Neural progenitor cell (in vitro differentiated cells): ENCODE measurements at places on chromosomes 11 and 22. TPM values are rescaled to one million over a fixed set of nuclear protein-coding genes. Genes with fewer than 3 reads are reported as not detected.

DNA sequence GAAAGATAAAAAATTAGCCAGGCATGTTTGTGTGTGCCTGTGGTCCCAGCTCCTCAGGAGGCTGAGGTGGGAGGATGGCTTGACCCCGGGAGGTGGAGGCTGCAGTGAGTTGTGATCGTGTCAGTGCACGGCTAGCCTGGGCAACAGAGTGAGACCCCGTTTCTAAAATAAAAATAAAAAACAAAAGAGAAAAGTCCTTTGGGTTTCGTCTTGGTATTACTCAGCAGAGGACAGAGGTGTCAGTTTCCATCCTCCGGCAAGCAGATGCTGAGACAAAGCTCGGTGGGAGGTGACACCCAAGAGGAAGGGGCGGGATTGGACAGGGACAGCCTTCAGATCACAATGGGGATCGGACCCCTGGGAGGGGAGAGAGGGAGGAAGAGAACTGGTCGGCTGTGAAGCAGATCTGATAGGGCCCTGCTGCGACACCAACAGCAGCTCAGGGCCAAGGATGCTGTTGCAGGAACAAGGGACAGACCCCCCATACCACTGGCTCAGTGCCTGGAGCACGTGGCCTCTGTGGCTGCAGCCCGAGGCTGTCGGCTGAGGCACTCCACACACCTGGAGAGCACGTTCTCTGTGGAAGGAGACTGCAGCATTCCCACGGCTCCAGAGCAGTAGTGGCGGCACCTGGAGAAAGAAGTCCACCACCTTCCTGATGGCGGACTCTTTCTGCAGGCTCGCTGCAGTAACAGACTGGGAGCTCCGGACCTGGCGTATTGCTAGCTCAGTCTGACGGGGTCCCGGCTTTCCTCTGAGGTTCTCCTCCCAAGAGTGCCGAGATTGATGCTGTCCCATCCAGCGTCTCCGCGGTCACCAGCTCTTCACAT, 5.2 kb upstream of the BID start:
- no peak overlapping the region for H3K4me3 ChIP-seq
- no peaks in the 10 kb centered on the region for H3K36me3 ChIP-seq
- no peak overlapping the region for H3K27ac ChIP-seq
- H3K4me1 ChIP-seq, result peaks cover 9% of the 10 kb centered on the region
- no peaks in the 10 kb centered on the region for H3K27me3 ChIP-seq

- H3K36me3 ChIP-seq, result no peaks in the 10 kb centered on the region
- DNase-seq, result no peak
- no peak overlapping the region for H3K27ac ChIP-seq
- no peaks in the 10 kb centered on the region for H3K4me1 ChIP-seq
These were observed 62.5 kb downstream of the SHANK2 start for GRCh38 chr11:71189768-71190315.

Gene GGTLC2
- not detected in 2 replicates for total RNA-seq

Gene OSBP2
- 0.58 and 2.4 TPM in 2 replicates for total RNA-seq

DNA sequence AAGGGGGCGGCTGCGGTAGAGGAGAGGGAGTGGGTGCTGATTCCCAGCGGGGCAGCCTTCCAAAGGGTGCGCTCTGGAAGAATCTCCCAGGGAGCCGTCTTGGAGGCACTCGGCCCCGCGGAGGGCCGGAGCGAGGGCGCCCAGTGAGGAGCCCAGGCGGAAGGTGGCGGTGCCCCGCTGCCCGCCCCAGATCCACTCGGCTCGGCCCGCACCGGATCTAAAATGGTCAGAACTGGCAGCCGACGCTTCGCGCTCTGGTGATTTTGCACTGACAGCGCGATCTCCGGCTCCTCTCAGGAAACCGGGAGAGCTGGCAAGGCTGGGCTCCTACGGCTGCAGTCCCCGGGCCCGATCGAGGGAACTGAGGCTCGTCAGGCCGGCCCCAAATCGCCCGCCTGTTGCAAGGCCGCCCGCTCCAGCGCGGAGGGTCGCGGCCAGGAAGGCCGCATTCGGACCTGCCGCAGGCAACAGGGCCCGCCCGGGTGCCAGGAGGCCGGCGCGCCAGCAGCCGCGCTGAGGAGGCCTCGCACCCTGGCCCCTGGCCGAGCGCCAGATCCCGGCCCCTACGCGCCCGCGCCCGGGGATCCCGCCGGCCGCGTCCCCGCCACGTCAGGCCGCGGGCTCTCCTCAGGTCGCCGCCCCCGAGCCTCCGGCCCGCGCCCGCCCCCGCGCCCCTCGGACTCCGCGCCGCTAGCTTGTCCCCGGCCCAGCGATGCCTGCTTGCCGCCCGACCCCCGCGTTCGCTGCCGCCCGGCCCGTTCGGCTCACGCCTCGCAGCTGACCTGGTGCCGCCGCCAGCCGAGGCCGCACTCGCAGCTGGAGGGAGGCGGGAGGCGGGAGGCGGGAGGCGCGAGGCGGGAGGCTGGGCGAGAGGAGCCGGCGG, at the start of gene KLHL22:
KLHL22 (minus strand) TSS at position 818 of the 883 bp plus-strand sequence. CDS start 6,584 bp downstream, outside the sequence.
- H3K27ac ChIP-seq, result peak within 1 kb of the TSS; percentile 70
- peaks cover 16% of the 10 kb centered on the region for H3K27me3 ChIP-seq
- H3K4me1 ChIP-seq, result peaks cover 16% of the 10 kb centered on the region
- H3K4me3 ChIP-seq, result peak within 1 kb of the TSS; percentile 66

Gene DAGLA
- total RNA-seq, result 1.1 and 4.6 TPM in 2 replicates

DNA sequence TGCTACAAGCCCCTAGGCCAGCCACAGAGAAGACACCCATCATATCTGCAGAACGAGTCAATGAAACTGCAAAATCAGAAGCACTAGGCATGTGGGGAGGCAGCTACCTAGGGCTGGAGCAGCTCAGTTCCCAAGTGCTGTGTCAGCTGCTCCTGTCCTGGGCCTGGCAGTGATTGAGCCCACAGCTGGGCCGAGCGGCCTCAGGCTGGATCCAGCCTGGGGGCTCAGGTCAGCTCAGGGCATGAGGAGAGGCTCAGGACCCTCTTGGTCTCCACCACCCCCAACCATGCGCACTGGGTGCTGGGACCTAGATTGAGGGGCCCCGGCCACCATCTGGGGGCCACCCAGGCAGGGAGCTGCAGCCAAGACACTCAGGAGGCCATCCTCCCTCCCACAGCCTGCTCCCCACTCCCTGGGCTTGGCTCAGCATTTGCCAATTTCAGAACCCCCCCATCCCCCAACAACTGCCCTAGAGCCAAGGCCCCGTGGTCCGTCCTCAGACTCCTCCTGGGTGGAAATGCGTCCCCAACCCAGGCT, 2.4 kb upstream of the TNNT3 start:
- H3K27ac ChIP-seq, result no peak overlapping the region
- H3K4me1 ChIP-seq, result no peaks in the 10 kb centered on the region
- H3K27me3 ChIP-seq, result no peaks in the 10 kb centered on the region
- no peaks in the 10 kb centered on the region for H3K36me3 ChIP-seq
- no peak overlapping the region for H3K4me3 ChIP-seq
- no peak for DNase-seq

GRCh38 chr22:29816539-29816938, 21.5 kb downstream of the ASCC2 start:
- H3K4me3 ChIP-seq, result no peak overlapping the region
- peaks cover 6% of the 10 kb centered on the region for H3K4me1 ChIP-seq
- DNase-seq, result no peak
- no peaks in the 10 kb centered on the region for H3K36me3 ChIP-seq
- H3K27ac ChIP-seq, result no peak overlapping the region
- H3K27me3 ChIP-seq, result no peaks in the 10 kb centered on the region

Gene SMCO4
- 27.8 and 35.1 TPM in 2 replicates for total RNA-seq

Gene FAM227A
- 17.8 and 32.7 TPM in 2 replicates for total RNA-seq

DNA sequence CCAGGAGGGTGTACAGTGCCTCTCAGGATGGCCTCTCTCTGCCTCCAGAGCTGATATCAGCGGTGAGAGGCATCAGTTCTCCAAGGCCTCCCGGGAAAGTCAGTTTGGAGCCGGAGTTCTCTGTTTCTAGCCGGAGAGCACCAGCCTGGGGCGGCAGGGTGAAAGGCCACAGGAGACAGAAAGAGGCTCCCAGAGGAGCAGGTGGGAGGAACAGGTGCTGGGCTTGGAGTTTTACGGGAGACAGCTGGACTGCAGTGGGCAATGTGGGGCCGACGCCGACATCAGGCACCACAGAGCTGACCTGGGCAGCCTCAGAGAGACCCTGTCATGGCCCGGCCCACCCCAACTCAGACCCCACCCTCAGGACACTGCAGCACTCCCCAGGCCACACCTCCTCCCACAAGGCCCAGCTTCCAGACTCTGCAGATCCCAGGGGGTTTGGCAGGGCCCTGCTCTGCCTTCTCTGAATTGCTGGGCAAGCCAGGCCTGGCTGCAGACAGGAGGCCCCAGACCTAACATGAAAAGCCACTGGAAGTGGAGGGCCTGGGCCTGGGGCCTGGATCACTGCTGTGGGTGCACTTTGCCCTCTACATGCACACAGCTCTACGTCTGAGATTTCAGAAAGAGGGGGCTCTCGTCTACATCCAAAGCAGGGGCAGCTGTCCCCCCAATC, 885.6 kb downstream of the BRD1 start:
- no peak overlapping the region for H3K27ac ChIP-seq
- no peaks in the 10 kb centered on the region for H3K27me3 ChIP-seq
- no peaks in the 10 kb centered on the region for H3K4me1 ChIP-seq
- DNase-seq, result no peak
- no peaks in the 10 kb centered on the region for H3K36me3 ChIP-seq
- H3K4me3 ChIP-seq, result no peak overlapping the region

Gene OAF
- total RNA-seq, result 0.46 and 0.47 TPM in 2 replicates

DNA sequence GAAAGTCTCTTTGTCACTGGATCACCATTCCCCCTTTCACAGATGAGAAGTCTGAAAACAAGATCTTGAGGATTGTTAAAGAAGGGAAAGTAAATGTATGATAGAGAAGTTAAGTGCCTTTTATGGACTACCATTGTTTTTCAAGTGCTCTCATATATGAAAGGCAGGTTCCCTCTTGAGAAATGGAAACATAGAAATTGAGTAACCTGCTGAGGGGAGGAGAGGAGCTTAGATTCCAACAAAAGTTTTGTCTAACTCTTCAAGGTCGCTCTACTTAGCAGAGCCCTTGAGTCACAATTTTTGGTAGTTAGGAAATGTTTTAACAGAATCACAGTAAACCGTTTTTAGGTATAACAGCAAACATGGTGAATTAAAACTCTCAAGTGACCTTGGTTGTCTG, 80.1 kb downstream of the SVIP start:
- no peak overlapping the region for H3K4me3 ChIP-seq
- H3K27me3 ChIP-seq, result peaks cover 4% of the 10 kb centered on the region
- no peak for DNase-seq
- H3K36me3 ChIP-seq, result no peaks in the 10 kb centered on the region

GRCh38 chr11:119493712-119494111, 70.7 kb upstream of the THY1 start:
- no peak overlapping the region for H3K27ac ChIP-seq
- no peak overlapping the region for H3K4me3 ChIP-seq

GRCh38 chr22:43393132-43393843, 18.5 kb upstream of the MPPED1 start:
- no peaks in the 10 kb centered on the region for H3K27me3 ChIP-seq
- H3K4me1 ChIP-seq, result peaks cover 26% of the 10 kb centered on the region
- no peaks in the 10 kb centered on the region for H3K36me3 ChIP-seq
- no peak overlapping the region for H3K4me3 ChIP-seq
- no peak overlapping the region for H3K27ac ChIP-seq

GRCh38 chr11:10632483-10632882, 61.1 kb downstream of the IRAG1 start:
- no peak overlapping the region for H3K4me3 ChIP-seq
- H3K4me1 ChIP-seq, result peaks cover 3% of the 10 kb centered on the region
- H3K36me3 ChIP-seq, result no peaks in the 10 kb centered on the region
- DNase-seq, result no peak

DNA sequence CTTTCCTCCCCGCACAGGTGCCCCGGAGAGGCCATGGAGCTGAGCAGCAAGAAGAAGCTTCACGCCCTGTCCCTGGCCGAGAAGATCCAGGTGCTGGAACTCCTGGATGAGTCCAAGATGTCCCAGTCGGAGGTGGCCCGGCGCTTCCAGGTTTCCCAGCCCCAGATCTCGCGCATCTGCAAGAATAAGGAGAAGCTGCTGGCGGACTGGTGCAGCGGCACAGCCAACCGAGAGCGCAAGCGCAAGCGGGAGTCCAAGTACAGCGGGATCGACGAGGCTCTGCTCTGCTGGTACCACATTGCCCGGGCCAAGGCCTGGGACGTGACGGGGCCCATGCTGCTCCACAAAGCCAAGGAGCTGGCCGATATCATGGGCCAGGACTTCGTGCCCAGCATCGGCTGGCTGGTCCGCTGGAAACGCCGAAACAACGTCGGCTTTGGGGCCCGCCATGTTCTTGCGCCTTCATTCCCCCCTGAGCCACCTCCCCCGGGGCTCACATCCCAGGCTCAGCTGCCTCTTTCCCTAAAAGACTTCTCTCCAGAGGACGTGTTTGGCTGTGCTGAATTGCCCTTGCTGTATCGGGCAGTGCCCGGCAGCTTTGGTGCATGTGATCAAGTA, 1.3 kb downstream of the TIGD3 start:
- H3K4me3 ChIP-seq, result peak overlapping the region; percentile 70
- peaks cover 26% of the 10 kb centered on the region for H3K27me3 ChIP-seq
- H3K27ac ChIP-seq, result no peak overlapping the region

Gene LMO1
- total RNA-seq, result 2.9 and 6.2 TPM in 2 replicates

Gene ROBO3
- total RNA-seq, result 12.6 and 30.7 TPM in 2 replicates

- no peaks in the 10 kb centered on the region for H3K27me3 ChIP-seq
- no peak for DNase-seq
- H3K4me1 ChIP-seq, result peaks cover 20% of the 10 kb centered on the region
- H3K27ac ChIP-seq, result no peak overlapping the region
- no peaks in the 10 kb centered on the region for H3K36me3 ChIP-seq
- no peak overlapping the region for H3K4me3 ChIP-seq
These were observed 199.3 kb downstream of the TBC1D22A start for GRCh38 chr22:46961591-46962295.

DNA sequence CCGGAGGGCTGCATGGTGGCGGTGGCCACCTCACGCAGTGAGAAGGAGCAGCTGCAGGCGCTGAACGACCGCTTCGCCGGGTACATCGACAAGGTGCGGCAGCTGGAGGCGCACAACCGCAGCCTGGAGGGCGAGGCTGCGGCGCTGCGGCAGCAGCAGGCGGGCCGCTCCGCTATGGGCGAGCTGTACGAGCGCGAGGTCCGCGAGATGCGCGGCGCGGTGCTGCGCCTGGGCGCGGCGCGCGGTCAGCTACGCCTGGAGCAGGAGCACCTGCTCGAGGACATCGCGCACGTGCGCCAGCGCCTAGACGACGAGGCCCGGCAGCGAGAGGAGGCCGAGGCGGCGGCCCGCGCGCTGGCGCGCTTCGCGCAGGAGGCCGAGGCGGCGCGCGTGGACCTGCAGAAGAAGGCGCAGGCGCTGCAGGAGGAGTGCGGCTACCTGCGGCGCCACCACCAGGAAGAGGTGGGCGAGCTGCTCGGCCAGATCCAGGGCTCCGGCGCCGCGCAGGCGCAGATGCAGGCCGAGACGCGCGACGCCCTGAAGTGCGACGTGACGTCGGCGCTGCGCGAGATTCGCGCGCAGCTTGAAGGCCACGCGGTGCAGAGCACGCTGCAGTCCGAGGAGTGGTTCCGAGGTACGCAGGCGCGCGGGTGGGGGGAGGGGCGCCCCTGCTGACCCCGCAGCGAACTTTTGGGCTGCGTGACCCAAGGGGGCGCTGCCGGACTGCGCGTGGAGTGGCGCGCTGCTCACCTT, 670 bp downstream of the NEFH start:
- H3K4me3 ChIP-seq, result peak overlapping the region; percentile 28
- peaks cover 73% of the 10 kb centered on the region for H3K27me3 ChIP-seq
- H3K36me3 ChIP-seq, result no peaks in the 10 kb centered on the region
